Stimulated activated CD4-positive, alpha-beta T cell treated with anti-CD3 and anti-CD28 coated beads, Interleukin-12 subunit alpha, Interleukin-12 subunit beta, amount 100 ng/mL, for 4 hours (primary cell): ENCODE measurements at places on chromosomes 12 and 14.

DNA sequence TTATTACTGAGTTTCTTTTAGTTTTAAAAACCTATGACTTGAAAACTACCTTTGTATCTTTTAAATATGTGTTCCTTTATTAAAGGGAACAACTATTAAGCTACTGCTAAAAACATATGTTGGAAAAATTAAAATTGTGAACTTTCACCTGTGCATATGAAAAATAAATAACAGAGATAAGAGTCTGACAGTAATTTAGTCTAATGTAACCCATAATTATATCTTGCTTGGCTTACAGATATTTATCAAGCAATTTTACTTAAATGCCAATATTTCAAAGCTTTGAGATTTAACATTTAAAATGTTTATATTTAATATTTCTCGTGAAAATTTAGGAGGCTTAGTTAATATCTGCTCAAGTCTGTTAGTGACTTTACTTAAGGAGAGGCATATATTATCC lies 309.8 kb downstream of the CCER1 start:
- no peak for DNase-seq

- no peak for DNase-seq
Measured at GRCh38 chr12:26369588-26369987, 174.2 kb downstream of the SSPN start.

DNA sequence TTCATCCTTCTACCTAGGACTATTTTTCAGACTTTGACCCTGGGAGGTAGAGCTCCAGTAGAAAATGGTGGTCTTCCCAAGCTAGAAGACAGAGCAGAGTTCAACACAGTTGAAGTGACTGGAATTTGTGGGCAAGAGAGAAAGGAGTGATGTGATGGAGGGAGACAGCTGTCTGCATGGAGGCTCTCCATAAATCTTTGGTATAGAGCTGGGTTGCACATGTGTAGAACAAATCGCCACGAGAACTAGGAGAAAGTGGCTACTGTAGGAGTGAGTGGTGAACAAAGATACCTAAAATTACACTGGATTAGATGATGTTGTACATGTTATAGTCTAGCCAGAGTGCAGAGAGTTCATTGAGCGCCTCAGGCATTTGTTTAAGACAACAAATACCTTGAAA lies 14.5 kb downstream of the GPR135 start:
- no peak for DNase-seq

GRCh38 chr12:54286042-54287030 lies 5.8 kb downstream of the HNRNPA1 start:
- DNase-seq, result no peak

- no peak for DNase-seq
Measured at GRCh38 chr14:31745741-31746140, 184.5 kb downstream of the NUBPL start.

DNA sequence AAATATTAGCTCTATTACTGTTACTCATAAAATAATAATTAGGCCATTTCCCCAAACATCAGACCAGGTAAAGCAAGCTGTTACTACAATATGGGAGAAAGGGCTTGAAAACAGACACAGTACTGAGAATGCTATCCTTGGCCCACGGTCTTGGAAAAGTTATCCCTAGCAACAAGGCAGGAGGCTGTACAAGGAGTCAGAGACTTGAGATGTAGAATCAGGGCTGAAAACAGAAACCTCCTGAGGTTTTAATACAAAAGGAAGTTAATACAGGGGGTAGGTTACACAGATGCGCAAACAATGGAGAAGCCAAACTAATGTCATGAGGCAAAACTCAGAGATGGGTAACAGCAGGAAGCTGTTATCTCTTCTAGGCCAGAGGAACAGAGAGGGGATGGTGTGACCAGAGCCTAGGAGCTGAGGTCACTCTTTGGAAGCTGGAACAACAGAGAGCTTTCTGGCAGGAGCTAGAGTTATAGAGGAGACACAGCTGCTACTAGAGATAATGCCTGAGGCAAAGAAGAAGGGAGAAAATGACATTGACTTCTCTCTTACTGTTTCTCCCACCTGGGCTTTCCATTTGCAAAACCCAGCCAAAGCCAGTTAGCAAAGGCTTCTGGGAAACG lies 248.8 kb downstream of the SUDS3 start:
- DNase-seq, result no peak

DNA sequence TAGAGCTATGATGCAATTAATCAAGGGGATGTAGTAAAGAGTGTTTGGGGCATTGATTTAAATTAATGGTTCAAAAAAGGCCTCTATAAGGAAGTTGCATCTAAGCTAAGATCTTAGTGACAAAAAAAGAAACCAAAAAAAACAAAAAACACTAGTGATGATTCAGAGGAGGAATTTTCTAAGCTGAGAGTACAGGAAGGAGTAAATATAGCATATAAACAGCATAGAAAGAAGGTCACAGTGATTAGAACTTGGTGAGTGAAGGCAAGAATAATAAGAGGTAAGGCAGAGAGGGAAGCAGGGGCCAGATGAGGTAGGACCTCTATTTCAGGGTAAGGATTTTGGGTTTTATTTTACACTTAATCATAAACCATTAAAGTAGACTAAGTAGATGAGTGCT lies 48.0 kb upstream of the PDZRN4 start:
- DNase-seq, result no peak

DNA sequence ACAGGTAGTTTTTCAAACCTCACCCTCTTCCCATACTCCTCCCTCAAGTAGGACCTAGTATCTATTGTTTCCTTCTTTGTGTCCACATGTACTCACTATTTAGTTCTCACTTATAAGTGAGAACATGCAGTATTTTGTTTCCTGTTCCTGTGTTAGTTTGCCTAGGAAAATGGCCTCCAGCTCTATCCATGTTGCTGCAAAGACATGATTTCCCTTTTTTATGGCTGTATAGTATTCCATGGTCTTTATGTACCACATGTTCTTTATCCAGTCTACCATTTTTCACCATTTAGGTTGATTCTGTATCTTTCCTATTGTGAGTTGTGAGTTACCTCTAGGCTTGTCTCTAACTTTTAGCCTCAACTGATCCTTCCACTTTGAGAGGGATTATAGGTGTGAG lies 310.7 kb downstream of the PRKD1 start:
- no peak for DNase-seq

GRCh38 chr14:82341261-82341810 lies 807.7 kb upstream of the SEL1L start:
- no peak for DNase-seq
